ENCODE measurements at places on chromosomes 2 and 18. TPM values are rescaled to one million over a fixed set of nuclear protein-coding genes. Genes with fewer than 3 reads are reported as not detected.

Gene ACVR1
- total RNA-seq, result 18.8 TPM

Gene ERICH2
- 0.52 TPM for total RNA-seq

Gene ZNF512
- 23.5 TPM for total RNA-seq

Gene GALNT3
- total RNA-seq, result 1.0 TPM

Gene ATG9A
- total RNA-seq, result 16.7 TPM

Gene CDH19
- 3.1 TPM for total RNA-seq

Gene TAF1B
- total RNA-seq, result 36.5 TPM

Gene TUBA4B
- total RNA-seq, result not detected

Gene CFAP221
- total RNA-seq, result 1.0 TPM

Gene EHD3
- total RNA-seq, result 2.6 TPM

Gene PARD3B
- 19.8 TPM for total RNA-seq

Gene RUFY4
- total RNA-seq, result not detected

Gene PAIP2B
- total RNA-seq, result 5.7 TPM

Gene ST8SIA3
- total RNA-seq, result not detected

Gene ANKRD30BL
- not detected for total RNA-seq

Gene GPR17
- 1.0 TPM for total RNA-seq

Gene PDCD1
- total RNA-seq, result not detected

Gene C18orf63
- total RNA-seq, result not detected

Gene C2orf15
- not detected for total RNA-seq

Measured in skeletal muscle tissue (tissue), 5 donors.